Mononuclear cell (primary cell): ENCODE measurements at places on chromosomes 3 and 15. TPM values are rescaled to one million over a fixed set of nuclear protein-coding genes. Genes with fewer than 3 reads are reported as not detected.

The FAM3D gene
- not detected for total RNA-seq

The ITGA11 gene
- under 0.01 TPM for total RNA-seq

The DAZL gene
- total RNA-seq, result 0.10 TPM

The PLA2G4D gene
- not detected for total RNA-seq

The IL17RB gene
- total RNA-seq, result 0.10 TPM

The DUOXA2 gene
- not detected for total RNA-seq

The GCNT3 gene
- not detected for total RNA-seq

The DLL4 gene
- total RNA-seq, result not detected

The GUCA1C gene
- total RNA-seq, result not detected

The PRICKLE2 gene
- 0.63 TPM for total RNA-seq

The MKRN2 gene
- total RNA-seq, result 19.7 TPM

The MYEF2 gene
- 14.1 TPM for total RNA-seq

The FMN1 gene
- 31.2 TPM for total RNA-seq
